ENCODE measurements at places on chromosomes 3 and 15.

- DNase-seq, result no peak
Observed at GRCh38 chr15:30889196-30889595, 14.5 kb upstream of the FAN1 start.

DNA sequence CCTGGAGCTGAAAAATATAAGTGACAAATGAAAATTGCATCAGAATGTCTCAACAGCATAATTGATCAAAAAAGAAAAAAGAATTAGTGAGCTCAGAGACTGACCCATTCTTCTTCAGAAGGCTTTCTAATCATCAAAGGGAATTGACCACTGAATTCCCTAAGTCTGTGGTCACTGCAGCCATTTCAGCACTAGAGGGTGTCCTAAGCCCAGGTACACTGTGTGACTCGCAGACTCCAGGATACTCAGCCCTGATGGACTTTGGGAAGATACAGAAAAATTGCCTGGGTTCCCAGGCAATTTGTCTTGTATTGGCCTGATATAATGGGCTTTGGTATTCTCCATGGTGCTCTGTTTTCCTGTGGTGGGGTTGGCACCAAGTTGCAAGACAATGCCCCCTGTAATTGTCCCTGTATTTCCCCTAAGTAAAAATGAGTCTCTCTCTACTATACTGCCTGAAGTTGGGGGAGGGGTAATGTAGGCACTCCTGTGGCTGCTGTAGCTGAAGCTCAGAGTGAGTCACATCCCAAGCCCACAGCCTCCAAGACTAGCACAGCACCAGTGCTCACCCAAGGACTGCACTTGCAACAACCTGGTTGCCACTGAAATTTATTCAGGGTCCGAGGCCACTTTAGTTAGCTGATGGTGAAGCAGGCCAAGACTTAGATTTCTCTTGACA, 256.0 kb upstream of the STAC start:
- DNase-seq, result peak; percentile 6

- DNase-seq, result peak; percentile 22
Observed at GRCh38 chr3:115146032-115146417, 1.1 kb downstream of the ZBTB20 start.

DNA sequence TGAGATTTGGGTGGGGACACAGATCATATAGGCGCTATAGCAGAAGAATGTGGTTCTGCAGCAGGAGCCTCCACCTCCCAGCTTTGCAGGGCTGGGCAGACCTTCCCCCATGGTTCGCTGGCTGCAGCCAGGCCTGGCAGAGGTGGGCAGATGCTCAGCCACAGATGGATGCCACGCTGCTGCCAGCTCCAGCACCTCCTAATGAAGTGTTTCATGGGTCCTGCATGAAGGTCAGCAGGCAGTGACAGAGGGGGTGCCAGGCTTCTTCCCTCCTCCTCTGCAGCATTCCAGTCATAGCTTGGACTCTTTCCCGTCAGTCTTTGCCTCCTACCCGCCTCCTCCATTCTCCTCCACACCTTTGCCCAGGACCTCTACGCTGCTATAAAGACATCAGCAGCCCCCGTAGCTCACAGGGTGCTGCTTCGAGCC, 85.9 kb downstream of the SLCO3A1 start:
- DNase-seq, result no peak

DNA sequence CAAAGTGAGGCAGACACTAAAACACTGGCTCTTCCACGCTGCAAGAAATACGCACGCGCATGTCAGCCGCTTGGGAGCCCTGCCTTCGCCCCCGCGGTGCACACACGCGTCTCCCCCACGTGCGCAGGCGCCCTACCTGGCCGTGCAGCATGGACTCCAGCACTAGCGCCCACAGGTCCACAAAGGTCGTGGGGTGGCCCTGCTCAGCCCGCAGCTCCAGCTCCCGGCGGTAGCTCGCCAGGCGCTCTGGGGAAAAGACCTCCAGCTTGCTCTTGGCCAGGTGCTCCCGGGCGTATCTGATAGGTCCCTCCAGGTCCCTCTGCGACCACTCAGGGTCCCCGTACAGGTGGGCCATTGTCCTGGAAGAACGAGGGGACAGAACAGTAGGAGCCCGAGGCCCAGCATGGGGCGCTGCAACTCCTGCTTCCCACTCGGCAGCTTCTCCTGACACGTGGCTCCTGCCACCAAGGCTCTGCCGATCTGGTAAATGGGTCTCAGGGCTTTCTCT, 14.9 kb downstream of the PLA2G4D start:
- DNase-seq, result no peak

DNA sequence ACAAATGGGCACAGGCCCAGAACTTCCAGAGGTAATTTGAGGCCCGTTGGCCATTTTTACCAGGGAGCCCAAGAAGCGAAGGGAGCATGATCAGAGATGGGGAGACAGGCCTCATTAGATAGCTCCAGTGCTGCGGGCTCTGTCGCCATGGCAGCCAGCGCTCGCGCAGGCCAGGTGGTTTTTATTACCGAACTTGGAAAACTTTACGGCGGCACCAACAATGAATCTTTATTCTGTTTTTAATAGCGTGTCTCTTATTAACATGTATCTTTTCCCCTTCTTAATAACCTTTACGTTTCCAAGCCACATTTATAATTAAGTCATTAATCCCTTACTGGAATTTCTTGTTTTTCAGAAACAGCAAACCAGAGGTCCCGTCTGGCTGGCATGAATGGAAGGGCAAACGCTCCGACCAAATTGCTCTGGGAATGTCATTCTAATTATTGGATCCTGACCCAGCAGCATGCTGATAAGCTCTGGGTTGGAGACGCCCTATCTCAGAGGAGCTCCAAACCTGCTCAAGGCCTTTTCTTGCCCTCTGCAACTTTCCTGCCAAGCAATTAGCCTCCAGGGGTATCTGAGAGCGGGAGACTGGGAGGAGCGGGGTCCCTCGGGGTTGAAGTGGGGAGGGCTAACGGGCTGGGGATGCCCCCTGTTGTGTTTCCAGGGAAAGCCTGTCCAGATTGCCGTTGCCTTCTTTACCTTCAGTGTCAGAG, 256.4 kb downstream of the TLE3 start:
- DNase-seq, result no peak

- no peak for DNase-seq
Observed at GRCh38 chr15:77529394-77530159, 103.1 kb downstream of the LINGO1 start.

- DNase-seq, result no peak
Observed at GRCh38 chr3:190617185-190617584, 103.3 kb downstream of the IL1RAP start.

- no peak for DNase-seq
Observed at GRCh38 chr3:26015752-26016151, 225.9 kb downstream of the OXSM start.

DNA sequence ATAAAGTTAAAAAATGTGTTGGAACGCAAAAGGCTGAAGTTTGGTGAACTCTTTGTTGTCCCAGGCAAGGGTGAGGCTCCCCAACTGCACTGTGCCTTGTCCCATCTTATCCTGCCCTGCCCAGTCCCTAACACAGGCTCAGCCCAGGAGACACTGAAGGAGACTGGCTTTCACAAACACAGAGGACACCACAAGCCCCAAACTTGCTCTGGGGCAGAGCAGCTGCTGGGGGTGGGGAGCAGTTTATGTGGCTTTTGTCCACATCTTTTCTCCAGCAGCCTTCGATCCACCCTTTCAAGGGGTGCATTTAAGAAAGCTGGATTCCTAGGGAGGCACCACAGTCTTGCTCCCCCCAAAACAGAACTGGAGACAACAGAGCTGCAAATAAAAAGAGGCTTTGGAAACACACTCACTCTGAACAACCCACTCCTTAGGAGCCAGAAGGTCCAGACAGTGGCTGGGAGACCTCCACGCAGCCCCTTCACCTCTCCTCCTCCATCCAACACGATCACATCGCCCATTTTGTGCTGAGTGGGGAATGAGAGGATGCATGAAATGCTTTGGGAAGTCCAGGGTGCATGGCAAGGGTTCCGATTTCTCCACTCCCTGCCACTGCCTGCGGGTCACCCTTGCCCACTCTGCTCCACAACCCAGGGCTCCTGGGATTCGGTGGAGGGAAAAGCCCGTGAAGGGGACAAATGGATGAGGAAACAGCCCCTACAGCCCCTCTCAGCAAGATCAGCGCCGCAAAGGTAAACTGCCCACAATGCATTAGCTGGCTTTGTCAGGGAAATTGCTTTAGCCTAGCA, 260.5 kb upstream of the TLE3 start:
- DNase-seq, result no peak

GRCh38 chr3:34174740-34175139, 376.3 kb downstream of the PDCD6IP start:
- DNase-seq, result no peak

DNA sequence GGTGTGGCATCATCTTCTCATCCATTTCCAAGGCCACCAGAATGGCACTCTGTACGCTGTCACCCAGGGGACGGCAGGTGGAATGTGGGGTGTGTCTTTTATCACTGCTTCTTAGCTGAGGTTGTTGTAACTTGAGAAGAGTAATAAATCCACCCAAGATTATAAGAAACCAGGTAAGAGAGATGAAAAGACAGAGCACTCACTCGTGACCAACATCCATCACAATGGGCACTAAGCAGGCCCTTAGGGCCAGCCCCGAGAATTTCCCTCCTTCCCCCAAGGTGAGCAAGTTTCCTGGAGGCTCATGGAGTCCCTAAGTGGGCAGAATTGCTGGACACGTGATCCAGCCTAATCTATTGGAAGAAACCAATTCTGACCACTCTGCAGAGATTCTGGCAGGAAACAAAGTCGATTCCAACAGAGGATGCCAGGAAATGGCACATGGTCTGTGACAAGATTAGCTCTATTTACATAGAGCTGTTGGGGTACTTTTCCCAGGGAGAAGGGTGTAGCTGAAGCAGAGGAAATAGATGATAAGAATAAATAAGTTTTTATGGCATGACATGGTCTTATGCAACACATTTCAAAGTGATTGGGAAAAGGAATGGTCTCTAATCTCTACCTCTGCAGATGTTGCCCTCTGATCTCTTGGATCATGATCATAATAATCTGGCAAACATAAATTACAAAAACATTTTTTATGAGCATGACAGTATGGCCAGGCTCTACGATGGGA, 22.5 kb downstream of the SLC6A20 start:
- no peak for DNase-seq

DNA sequence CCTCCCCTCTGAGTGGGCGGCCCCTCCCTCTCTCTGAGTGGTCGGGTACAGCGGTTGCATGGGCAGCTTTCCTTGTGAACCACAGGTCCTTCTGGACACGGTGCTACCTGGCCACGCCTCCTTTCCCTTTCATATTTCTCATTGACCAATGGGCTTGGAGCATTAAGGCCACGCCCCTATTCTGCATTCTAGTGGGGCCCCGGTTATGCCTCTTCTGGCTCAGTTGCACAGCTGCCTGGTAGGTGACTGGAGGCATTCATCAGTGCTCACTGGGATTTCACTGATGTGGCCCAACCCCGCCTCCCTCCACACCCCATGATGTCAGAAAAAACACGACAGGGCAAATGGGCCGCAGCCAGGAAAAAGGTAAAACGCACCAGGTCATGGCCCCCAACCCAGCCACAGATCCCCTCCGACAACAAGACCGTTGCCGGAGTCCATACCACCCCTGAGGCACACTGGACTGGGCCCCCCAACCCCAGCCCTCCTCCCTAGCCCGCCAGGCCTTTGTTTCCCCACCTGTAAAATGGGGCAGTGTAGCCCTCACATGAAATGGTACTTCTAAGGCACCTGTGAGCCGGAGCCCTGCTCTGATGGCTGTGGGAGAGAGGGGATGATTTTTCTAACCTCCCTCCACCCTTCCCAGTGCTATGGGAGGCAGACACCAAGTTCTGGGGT, 26.3 kb downstream of the NGRN start:
- DNase-seq, result no peak

DNA sequence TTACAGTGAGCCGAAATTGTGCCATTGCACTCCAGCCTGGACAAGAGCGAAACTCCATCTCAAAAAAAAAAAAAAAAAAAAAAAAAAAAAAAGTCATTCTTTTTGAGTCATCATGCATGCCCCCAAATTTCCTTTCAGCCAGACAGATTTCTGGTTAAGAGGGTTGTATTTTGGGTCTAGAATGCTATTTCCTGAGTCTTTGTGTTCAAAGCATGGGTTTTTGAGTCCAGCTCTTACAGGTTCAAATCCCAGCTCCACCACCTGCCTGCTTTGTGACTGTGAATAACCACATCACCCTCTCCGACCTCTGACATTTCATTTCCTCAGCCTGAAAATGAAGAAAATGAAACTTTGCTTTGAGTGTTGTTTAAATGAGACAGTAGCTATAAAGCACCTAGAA, 9.3 kb upstream of the C15orf61 start:
- DNase-seq, result no peak

- DNase-seq, result no peak
Observed at GRCh38 chr3:46714728-46715506, 2.8 kb downstream of the PRSS50 start.

- no peak for DNase-seq
Observed at GRCh38 chr3:114078126-114078525, 21.6 kb downstream of the QTRT2 start.

GRCh38 chr3:188304501-188304900, 150.5 kb downstream of the LPP start:
- no peak for DNase-seq
